Naive thymus-derived CD8-positive, alpha-beta T cell (primary cell): ENCODE measurements at places on chromosomes 3 and 15. TPM values are rescaled to one million over a fixed set of nuclear protein-coding genes. Genes with fewer than 3 reads are reported as not detected.

DNA sequence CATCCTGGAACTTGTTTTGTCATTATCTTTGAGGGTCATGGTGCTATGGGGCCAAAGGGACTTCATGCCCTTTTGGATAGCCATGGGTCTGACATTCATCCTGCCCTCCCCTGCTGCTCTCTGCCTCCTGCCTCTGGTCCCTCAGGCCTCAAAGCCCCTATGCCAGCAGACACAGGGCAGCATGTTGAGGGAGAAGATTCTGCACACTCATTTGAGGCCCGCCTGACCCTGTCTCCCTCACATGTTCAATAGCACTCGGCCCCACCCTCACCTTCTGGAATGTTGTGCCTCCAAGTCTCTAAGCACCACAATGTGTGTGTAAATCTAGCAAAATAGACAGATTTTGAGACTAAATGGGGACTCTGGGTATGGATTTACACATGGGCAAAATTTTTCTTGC is 178.7 kb upstream of the ANKRD28 start:
- no peak for DNase-seq

- DNase-seq = no peak
Observed at GRCh38 chr3:49213541-49213943, 42.1 kb downstream of the KLHDC8B start.

- no peak for DNase-seq
Observed at GRCh38 chr3:158953131-158953530, 151.3 kb downstream of the MFSD1 start.

- DNase-seq = no peak
Observed at GRCh38 chr3:13060341-13060910, 12.8 kb downstream of the IQSEC1 start.

GRCh38 chr15:31265871-31266711 is 60.5 kb upstream of the KLF13 start:
- DNase-seq = peak; percentile 60

GRCh38 chr15:55829826-55830225 is 86.9 kb upstream of the PRTG start:
- no peak for DNase-seq

DNA sequence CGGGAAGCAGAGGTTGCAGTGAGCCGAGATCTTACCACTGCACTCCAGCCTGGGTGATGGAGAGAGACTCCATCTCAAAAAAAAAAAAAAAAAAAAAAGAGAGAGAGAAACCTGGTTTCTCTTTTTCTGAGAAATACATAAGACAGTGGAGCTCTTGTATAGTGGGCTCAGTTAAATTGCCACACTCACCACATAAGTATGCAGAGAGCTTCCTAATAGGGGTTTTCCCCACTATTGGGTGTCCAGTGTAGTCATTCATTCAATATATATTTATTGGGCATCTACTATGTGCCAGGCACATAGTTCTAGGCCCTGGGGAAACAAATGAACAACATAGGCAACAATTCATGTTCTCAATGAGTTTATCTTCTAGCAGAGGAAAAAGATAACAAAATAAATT is 48.9 kb upstream of the FMN1 start:
- DNase-seq = no peak

DNA sequence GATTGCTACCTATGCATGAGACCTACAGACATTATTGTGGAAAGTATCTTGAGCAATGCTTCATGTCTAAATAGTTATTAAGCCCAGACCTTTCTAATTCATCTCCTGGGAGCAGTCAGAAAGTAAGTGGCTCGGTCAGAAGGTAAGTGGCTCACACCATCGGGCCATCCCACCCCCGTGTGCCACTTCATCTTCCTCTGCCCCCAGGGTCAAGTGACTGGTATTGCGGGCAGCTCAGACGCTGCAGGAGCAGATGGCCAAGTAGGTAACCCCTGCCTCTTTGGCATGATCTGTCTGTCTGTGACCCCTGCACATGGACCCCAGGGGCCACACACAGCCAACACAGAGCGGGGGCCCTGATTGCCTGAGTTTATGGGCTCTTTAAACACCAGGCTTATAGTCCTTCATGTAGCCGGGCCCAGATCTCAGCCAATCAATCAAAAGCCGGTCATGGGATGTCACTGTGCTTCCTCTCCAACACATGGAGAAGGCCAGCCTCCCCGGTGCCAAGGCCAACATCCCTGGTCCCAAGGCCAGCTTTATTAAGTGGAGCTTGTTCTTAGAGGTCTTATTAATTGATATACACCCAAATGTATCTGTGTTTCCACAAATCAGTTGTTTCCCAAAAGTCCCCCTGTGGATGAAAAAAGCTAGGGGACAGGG is 42.9 kb downstream of the LARP6 start:
- no peak for DNase-seq

- DNase-seq = no peak
Observed at GRCh38 chr15:91635080-91635479, 218.4 kb upstream of the SLCO3A1 start.

DNA sequence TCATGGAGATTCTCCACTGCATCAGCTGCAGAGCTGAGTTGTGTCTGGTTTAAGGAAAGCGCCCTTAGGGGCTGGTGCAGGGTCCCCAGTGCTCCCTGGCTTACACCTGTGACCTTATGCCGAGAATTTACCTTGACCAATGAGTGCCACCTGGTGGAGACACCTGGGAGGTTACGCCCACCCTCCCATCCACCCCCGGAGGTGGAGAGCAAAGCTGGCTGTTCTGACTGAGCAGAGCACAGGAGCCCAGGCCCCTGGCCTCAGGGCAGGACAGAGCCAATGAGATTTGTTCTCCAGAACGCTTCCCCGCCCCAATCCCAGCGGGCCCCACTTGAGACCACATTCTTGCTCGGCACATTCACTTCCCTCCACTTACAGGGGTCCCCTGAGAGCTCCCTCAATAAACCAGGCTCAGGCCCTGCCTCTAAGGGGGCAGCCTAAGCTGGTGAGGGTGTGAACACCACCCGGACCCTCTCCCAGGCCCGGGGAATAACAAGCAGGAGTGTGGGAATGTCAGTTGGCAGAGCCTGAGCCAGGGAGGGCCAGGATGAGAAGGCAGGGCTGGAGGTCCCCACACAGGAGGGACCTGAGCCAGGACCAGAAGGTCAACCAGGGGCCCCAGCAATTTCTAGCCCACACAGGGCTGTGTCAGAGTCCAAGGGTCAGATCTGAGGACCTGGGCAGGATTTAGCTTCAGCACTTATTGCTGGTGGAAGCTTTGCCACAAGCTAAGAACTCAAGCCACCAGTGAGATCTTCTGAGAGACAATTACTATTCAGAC is 117.1 kb downstream of the TPRA1 start:
- no peak for DNase-seq

GRCh38 chr3:4533489-4534443 is 40.6 kb downstream of the ITPR1 start:
- no peak for DNase-seq

- no peak for DNase-seq
Observed at GRCh38 chr15:67186688-67187087, 67.8 kb downstream of the AAGAB start.

DNA sequence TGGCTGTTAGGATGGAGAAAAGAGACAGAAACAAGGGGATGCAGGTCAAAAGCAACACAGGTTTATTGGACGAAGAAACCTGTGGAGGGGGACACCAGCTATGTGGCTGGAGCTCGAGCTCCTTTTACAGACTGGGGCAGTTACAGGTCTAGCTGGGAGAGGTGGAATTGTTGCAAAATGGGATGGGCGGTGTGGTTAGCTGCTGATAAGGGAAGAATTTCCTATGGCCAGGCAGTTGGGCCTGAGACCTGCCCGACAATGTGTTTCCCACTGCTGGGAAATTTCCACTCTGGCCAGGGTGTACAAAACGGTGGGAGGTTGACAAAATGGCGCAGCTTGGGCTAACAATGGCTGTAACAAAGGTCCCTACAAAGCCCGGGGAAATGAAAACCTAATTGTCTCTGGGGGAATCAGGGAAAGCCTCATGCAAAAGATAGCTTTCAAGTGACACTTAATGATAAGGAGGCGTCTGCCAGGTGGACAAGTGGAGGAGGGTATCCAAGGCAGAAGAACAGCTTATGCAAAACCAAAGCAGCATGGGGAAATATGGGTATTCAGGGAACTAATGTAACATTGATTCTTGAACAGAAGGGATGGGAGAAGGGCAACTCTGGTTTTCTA is 137.4 kb upstream of the SGO1 start:
- no peak for DNase-seq

DNA sequence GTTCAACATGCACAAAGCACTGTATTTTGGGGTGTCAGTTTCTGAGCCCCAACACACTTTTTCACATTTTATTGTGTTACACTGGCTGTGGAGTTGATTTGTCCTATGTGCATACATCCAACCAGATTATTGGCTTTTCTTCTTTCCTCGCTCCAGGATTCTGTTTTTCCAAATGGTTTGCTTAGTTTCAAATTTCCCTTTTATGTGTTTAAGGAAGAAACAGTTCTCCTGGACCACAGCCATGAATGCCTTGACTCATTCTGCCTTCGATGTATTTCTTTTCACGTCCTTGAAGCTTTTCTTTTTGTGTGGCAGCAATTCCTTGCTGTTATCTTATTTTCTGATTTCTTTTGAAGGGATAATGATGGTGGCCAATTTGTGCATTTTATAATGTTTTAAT is 53.8 kb downstream of the CACNA2D3 start:
- no peak for DNase-seq

- DNase-seq = no peak
Observed at GRCh38 chr3:101311676-101312075, 8.7 kb downstream of the IMPG2 start.

DNA sequence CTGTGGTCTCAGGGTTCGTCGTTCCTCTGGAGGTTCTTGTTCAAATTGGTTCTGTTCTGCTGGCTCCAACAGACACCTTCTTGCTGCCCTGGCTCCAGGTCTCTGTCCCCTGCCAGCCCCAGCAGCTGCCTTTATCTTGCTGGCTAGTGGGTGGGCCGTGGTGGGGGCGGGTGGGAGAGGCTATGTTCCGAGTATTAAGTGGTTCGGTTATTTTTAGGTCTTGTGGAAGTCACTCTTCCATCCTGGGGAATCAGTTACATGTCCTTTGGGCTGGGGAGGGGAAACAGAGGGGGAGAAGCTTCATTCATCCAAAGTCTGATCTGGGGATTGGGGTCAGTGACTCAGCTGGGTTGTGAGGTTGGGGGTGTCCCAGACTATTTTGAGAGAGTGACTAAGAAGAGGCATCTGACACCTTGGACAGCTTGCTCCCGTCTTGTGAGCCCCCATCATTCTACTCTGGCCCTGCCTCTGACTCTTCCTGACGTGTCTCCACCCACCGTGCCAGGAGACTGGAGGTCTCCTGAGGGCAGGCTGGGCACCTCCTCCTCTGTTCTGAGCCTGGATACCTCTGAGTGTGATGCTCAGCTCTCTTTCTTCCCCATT is at the start of gene XIRP1:
XIRP1 (minus strand) TSS at position 106 of the 603 bp plus-strand sequence. CDS start 3,150 bp downstream, outside the sequence.
- no peak for DNase-seq

DNA sequence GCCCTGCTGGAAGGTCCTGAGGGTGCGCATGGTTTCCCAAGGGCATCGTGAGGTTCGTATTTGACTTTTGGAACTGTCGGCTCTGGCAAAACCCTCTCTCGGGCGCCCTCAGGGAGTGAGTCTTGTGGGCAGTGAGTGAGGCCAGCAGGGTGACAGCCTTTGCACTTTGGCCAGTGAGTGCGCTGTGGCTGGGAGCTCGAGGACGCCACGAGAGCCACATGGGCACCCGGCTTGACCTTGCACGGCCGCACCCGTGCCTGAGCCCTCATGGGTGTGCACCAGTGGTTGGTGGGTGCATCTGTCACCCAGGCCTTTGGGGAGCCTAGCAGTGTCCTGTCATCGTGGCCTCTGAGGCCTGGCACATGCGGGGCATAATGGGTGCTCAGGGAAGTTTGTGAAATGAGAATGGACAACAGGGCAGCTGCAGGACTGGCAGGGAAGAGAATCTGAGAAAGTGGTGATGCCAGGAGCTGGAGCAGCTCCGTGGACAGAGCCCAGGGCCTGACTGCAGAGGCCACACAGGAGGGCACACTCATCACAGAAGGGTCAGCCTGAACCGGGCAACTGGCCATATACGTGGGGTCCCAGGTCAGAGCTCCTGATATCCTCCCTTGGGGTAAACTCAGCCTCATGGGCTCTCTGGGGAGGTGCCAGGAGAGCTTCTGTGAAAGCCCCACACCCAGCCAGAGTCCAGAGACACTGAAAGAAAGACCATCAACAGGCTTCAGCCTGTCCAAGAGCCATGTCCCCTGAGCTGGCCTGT is 30.4 kb upstream of the SNRPA1 start:
- DNase-seq = no peak

DNA sequence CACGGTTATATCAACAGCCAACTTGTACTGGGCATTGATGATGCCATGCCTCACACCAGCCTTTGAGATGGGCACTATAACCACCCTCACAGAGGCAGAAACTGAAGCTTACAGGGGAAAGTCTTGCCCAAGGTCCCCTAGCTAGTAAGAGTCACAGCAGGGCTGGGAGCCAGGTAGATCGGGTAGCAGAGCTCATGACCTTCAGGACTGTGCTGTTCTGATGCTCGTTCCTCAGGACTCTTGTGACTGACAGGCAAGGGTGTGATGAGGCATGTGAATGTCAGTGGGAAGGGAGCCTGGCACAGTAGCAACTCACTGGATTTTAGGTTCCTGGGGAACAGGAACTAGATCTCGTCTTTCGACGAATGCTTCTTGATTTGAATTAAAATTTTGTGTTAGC is 65.7 kb downstream of the RLBP1 start:
- no peak for DNase-seq

GRCh38 chr3:16114429-16114828 is 60.1 kb upstream of the GALNT15 start:
- no peak for DNase-seq

DNA sequence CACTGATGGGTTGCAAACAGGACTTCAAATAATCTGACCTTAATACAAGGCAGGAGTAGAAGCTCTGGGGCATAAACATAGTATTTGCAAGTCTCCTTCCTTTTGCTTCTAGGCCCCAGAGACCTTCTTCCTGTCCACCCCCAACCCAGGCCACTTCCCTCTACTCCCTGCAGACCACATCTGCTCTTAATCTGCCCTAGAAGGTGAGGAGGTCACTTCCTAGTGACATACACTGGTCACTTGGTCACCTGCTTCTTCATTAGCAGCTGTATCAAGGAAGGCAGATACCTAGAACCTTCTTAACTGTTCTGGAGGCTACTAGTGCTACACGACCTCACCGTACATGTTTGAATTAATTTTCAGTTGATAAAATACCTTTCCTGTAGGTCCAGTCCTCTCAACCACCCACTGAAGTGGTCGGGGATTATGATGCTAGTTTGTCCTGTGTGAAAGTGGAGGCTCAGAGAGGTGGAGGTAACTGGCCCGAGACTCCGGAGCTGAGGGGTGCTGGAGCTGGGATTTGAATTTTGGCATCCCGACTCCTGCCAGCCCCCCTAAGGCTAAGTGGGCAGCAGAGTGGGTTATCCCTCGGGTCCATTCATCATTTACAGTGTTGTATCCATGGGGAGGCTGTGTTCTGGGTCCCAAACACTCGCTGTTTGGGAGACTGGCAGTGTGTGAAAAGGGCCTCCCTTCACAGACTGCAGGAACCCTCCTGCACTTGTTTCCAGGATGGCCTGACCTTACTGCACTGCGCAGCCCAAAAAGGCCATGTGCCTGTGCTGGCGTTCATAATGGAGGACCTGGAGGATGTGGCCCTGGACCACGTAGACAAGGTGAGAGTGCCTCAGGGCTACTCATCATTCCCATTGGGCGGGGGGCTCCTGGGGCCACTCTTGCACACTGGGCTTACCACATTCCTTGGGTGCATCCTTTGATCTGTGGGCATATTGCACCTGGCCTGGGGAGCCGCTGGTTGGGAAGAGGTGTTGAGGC is 13.9 kb downstream of the ANKDD1A start:
- no peak for DNase-seq

AGTR1 gene
- not detected for polyA plus RNA-seq

DLL4 gene
- polyA plus RNA-seq = not detected

ROBO2 gene
- polyA plus RNA-seq = not detected
